Vagina (tissue), 2 donors: ENCODE measurements at places on chromosomes 7 and 10.

- DNase-seq: no peak
Measured at GRCh38 chr10:29865700-29866355, 193.6 kb downstream of the JCAD start.

DNA sequence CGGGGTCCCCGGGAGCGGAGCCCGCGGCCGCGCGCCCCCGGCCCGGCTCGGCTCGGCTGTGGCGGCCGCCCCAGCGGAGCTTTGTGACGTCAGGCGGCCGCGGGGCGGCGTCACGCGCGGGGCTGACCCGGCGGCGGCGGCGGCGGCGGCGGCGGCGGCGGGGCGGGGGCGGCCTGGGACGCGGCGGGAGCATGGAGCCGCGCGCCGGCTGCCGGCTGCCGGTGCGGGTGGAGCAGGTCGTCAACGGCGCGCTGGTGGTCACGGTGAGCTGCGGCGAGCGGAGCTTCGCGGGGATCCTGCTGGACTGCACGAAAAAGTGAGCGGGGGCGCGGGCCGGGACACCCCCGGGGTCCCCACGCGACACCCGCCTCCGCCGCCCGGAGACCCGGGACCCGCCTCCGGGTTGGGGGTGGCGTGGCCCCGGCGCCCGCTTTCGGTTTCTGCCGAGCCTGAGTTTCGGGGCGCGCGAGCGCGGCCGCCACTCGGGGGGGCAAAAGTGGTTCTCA lies at the start of gene PWWP2B:
Gene PWWP2B (plus strand): TSS at position 165 of the 506 bp plus-strand sequence. CDS start 27 bp downstream, at position 192.
- no peak for DNase-seq

GRCh38 chr7:47326220-47326619 lies 255.7 kb downstream of the TNS3 start:
- no peak for DNase-seq

- DNase-seq: no peak
Measured at GRCh38 chr7:141158561-141158960, 84.7 kb downstream of the TMEM178B start.

DNA sequence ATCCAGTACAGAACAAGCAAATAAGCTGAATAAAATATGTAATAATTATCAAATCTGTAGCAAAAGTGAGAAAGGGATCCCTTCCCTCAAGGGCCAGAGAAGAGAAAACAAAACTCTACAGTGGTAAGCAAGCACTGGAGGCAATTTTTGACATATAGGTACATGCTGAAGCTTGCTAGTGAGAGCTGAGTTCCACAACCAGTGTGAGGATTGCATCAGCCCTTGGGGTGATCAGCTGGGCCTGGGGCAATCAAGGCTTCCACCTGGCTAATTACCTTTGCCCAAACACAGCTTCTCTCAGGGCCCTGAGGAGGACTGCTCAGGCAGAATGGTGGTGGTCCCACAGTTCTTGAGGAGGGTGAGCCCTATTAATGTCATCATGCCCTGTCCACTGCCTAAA lies 134.4 kb upstream of the DLX6 start:
- DNase-seq: no peak

DNA sequence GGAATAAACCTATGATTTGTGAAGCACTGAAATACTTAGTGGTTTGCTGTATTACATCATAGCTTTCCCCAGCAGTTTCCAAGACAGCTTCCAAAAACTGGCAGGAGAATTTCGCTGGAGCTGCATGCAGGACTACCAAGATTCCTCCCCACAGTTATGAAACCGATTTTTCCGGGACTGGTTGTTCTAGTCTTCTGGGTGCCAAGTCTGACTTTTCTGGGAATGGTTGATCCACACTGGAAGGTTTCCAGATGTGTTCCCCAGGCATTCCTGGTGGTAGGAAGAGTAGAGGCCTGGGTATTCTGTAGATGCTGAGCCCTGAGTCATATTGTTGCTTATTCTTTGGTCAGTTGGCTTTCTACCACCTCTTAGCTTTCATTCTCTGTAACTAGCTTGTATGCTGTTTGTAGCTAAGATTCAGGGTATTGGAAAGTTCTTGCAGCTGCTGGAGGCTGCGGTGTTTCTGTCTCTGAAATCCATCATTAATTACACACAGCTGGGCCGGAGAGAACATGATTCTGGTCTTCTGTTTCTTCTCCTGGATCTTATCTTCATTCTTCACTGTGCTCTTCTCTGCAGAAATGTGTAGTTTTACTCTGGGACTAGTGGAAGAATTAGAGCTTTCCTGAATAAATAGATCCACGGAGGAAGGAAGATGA lies 6.3 kb downstream of the ABCC2 start:
- peak; percentile 96 for DNase-seq

DNA sequence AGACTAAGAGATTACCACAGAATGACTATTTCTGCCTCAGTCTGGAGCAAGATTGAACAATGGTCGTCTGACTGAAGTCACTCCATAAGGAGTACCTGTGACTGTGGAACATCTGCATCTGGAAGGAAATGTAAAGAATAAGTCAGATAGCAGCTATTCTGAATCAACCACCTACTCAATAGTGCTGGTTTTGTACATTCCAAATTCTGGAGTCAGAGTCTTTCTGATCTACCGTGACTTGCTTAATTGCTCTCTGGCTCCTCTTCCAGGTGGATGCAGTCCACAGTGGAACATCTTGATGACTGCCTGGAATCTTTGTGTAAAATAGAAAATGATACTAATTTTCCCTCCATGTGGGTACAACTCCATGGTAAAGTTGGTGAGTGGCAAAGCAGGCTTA lies 156.3 kb upstream of the SEMA3C start:
- no peak for DNase-seq
